NCI-H1930 (cell line): ENCODE measurements at places on chromosomes 2 and 18.
A peak's percentile ranks its signal among the peaks of the same experiment; 100 is the strongest.

DNA sequence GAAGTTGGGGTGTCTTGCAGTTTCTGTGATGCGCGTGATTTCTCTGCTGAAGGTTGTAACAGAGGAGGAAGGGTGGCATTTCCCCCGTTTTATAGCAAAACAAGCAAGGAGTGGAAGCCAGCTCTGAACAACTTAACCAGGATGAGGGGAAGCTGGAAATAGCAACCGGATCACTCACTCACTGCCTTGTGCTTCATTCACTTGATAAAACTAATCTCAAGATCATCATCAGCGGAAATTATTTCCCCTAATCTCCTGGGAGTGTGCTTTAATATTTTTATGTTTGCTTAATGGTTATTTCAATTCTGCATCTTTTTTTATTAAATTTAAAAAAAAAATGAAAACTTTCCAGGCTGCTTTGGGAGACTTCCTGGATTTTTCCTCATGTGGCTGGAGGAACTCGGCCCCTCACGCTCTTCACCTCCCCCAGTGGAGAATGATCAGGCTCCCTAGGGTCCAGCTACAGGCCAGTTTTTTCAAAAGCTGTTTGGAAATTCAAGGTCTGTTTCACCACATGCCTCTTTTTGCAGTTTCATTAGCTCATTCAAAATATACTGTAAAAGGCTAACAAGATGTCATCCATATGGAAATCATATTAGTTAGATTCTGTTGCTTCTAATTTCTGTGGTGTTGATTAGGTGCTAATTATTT, 31.7 kb downstream of the CABLES1 start:
- no peak for DNase-seq

DNA sequence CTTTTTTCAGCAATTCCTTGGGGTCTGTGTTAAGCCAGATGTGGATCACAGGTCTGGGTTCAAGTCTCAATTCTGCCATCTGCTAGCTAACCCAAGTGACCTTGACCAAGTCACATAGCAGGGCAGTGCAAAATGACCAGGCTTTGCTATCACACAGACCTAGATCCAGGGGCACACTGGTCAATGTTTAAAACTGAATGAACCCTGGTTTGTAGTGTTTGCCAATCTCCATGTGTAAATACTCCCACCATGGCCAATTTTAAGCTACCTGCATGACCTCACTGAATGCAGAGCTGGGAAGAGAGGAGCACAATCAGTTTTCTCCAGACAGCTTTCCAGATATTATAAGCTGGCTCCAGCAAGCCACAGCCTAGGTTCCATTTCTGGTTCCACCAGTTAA, 142.9 kb downstream of the CHST9 start:
- no peak for DNase-seq

- DNase-seq: no peak
These were observed 909 bp downstream of the ATP6V1C2 start for GRCh38 chr2:10722252-10722825.

DNA sequence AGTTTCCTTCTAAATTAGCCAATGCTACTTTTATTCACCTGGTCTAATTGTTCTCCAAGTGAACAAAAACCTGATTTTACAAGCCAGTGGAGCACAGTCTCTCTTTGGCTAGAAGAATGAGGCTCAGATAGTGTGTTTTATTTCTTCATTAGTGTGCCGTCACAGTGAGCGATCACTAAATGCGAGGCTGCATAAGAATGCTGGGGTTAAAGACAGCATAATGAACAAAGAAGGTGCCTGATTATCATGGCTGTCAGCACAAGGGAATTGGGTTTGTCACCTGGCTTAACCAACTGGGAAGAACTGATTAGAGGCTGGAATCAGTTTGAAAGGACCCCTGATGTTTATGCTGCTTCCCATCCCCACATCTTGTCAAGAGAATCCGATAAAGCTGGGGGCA, 76.4 kb downstream of the EPHA4 start:
- no peak for DNase-seq

DNA sequence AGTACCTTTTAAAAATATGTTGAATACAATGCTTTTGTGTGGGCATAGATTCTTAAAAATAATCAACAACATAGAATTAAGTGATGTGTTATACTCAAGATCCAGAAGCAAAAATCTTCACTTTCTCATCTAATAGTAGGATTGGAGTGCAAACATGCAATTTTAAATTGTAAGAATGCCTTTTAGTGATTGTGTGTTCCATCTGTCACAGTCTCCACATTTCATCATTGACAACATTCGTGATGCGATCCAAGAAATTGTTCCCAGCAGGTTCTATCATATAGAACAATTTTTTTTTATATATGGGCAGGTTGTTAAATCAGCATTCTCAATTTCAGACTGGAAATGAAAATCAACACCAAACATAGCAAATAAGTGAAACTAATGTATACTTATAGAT, 1671.8 kb upstream of the SLC39A10 start:
- no peak for DNase-seq

DNA sequence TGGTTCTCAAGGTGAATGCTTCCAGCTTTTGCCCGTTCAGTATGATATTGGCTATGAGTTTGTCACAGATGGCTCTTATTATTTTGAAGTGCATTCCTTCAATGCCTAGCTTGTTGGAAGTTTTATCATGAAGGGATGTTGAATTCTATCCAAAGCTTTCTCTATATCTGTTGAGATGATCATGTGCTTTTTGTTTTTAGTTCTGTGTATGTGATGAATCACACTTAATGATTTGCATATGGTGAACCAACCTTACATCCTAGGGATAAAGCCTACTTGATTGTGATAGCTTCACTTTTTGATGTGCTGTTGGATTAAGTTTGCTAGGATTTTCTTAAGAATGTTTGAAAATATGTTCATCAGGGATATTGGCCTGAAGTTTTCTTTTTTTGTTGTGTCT, 112.1 kb downstream of the MBD2 start:
- no peak for DNase-seq

DNA sequence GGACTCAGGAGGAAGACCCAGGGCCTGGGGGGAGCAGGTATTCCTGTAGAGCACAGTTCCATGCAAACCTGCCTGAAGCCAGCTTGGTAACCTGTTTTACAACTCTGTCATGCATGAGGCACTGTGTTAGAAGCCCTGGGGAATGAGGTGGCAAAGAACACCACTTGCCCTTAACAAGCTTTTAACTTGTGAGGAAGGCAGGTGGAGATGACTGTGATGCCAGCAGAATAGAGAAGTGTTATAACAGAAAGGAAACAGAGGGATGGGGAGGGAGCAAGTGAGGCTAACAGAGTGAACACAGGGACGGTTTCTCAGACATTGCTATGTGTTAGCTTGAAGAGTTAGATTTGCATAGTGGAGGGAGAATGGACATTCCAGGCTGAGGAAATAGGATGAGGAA, 11.5 kb upstream of the IL1A start:
- no peak for DNase-seq

DNA sequence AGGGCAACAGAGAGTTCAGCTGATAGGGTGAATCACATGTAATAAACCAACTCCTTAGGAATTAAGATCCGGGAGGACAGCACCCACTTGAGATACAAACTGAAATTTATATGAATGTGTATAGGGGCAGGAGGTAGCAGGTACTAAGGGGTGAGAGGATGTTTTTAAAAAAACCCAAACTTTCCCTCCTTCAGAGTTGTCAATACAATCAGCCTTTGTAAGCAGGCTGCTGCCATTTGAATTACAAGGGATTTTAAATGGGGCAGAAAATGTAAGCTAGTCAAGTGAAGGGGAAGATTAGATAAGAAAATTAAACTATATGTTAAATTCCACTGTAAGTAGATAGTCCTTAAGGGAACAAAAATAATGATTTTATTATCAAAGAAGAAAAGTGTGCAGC, 1239.7 kb upstream of the CELF4 start:
- DNase-seq: no peak

GRCh38 chr2:189014449-189015138, 40.4 kb downstream of the COL3A1 start:
- DNase-seq: no peak

GRCh38 chr2:126916744-126917143, 18.1 kb downstream of the TEX51 start:
- no peak for DNase-seq

GRCh38 chr2:128562471-128563347, 244.0 kb upstream of the HS6ST1 start:
- no peak for DNase-seq

DNA sequence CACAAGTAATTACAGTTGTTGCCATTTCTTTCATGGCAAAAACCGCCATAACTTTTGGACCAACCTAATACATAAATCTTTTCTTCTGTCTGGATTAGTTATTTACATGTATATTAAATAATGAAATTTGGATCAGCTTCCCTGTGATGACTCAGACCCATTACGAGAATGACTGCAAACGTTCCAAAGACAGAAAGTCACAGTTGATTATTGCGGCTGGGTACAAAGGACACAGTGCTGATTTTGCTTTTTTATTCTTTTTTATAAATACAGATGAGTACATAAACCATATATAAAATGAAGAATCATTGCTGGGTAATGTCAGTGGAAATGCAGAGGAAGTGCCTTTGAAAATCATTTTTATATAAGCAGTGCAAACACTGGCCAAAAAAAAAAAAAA, 126.2 kb downstream of the TWIST2 start:
- no peak for DNase-seq

DNA sequence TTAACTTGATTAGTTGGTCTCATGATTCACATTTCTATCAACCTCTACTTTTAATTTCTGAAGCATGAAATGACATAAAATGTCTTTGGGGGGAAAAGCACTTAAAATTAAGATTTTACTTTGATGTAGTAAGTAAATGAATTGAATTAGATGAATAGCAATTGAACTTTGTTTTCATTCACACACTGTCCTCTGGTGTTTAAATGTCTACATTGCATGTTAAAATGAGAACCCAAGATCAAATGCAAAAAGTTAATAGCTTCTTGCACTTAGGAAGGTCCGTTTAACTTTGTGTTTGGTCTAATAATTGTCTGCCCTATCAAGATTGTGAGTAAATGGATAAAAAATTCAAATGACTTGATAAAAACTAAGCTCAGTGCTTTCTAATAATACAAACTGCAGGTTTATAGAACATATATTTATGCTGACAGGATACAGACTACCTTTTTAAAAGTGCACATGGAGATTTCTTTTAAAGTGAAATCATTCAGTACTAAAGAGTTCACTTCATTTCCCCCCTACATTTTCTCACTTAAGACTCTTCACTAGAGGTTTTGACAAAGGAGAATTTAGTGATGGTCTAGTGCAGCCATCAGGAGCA, 156.2 kb upstream of the NABP1 start:
- no peak for DNase-seq

GRCh38 chr2:75284345-75284744, 85.0 kb upstream of the TACR1 start:
- no peak for DNase-seq

- peak; percentile 61 for DNase-seq
These were observed 133.8 kb downstream of the ARL4C start for GRCh38 chr2:234363011-234363487.

DNA sequence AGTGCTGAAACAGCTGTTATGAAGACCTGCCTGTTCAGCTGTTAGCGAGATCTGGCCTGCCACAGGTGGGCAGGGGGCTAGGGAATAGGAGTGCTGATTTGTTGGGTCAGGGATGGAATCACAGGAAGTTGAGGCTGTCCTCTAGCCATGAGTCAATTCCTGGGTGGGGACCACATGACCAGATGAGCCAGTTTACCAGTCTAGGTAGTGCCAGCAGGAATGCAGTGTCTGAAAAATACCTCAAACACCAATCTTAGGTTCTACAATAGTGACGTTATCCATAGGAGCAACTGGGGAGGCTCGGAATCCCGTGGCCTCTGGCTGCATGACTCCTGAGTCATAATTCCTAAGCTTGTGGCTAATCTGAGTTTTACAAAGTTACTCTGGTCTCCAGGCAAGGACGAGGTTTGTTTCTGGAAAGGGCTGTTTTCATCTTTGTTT, 44.9 kb downstream of the DYSF start:
- DNase-seq: no peak

- no peak for DNase-seq
These were observed 157.9 kb downstream of the ADCYAP1 start for GRCh38 chr18:1062588-1062987.

- DNase-seq: no peak
These were observed 4.4 kb upstream of the SPRED2 start for GRCh38 chr2:65436824-65437221.

DNA sequence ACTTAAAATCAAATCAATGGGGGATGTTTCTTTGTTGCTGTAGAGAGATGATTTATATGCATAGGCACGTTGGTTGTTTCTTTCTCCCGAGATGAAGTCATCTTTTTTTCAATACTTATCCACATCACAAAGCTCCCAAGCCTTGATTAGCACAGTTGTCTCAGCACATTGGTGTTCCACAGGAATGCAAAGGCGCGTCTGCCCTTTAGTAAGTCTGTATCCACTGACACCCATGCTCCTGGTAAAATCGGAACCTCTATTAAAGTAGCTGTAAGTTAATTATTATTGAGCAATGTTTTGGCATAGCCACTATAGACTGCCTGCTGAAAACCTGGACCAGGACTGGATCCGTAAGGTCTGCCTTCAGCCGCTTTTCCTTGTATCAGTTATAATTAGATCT, 77.6 kb upstream of the RBM44 start:
- DNase-seq: no peak

GRCh38 chr2:184416146-184416913, 182.0 kb upstream of the ZNF804A start:
- DNase-seq: no peak

- DNase-seq: peak; percentile 60
These were observed 219.8 kb downstream of the DPP10 start for GRCh38 chr2:114661971-114662939.

- peak; percentile 23 for DNase-seq
These were observed 28.7 kb upstream of the KLF11 start for GRCh38 chr2:10014418-10015190.

DNA sequence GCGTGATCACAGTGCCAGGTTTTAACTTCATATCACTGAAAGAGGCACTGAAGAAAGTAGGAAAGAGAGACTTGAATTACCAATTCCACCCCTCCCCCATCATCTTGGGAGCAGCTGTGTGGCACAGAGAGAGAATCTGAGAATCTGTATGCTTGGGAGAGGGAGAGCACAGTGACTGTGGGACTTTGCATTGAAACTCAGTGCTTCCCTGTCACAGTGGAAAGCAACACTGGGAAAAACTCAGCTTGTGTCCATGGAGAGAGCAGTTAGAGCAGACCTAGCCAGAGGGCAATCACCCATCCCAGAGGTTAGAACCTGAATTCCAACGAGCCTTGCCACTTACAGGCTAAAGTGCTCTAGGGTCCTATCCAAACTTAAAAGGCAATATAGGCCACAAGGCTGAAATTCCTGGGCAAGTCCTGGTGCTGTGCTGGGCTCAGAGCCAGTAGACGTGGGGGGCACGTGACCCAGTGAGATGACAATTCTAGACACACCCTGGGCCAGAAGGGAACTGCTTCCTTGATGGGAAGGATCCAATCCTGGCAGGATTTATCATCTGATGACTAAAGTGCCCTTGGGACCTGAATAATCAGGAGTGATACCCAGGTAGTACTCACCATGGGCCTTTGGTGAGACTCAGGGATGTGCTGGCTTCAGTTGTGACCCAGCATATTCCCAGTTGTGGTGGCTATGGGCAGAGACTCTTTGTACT, 15.5 kb upstream of the ABCB11 start:
- DNase-seq: no peak
